ENCODE measurements at places on chromosomes 6 and 20. TPM values are rescaled to one million over a fixed set of nuclear protein-coding genes. Genes with fewer than 3 reads are reported as not detected.

Gene OR11A1
- not detected for total RNA-seq

Gene MYLK2
- not detected for total RNA-seq

- DNase-seq = no peak
Observed at GRCh38 chr20:1424336-1424735, 31.5 kb upstream of the FKBP1A start.

- no peak for DNase-seq
Observed at GRCh38 chr6:21219241-21219640, 374.3 kb upstream of the SOX4 start.

DNA sequence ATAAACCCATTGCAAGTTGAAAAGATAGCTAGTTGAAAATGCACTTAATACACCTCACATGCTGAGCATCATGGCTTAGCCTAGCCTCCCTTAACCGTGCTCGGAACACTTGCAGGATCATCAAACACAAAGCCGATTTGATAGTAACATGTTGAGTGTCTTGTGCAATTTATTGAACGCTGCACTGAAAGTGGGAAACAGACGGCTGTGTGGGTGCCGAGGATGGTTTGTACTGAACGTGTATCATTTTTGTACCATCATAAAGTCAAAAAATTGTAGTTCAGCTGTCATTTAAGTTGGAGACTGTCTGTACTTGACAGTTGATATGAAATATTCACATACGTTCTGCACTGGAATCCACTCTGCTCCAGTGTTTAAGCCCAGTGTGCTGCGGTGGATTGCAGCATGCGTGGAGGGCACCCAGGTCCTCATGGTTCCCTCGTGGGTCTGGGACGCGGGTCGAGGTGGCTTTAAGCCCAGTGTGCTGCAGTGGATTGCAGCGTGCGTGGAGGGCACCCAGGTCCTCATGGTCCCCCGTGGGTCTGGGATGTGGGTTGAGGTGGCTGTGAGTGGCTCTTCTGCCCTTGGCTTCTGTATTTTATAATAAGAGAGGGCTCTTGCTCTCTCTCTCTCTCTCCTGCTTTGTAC is 77.0 kb downstream of the CDH4 start:
- no peak for DNase-seq

DNA sequence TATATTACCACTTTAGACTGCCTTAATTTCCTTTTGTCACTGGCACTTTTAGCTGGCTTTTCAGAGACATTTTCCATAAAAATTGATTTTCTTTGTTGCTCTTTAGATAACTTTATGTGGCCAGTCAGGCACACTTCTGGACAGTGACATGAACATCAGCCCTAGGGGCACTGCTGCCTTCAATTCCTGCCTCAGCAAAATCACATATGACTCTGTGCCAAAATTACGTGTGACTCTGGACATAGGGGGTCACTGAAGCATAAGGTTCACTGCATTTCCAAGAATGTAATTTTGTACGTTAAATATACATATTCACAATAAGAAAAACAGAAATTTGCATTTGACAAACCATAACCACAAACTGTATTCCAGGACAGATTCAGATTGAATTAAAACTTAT is 66.5 kb downstream of the ESF1 start:
- no peak for DNase-seq

DNA sequence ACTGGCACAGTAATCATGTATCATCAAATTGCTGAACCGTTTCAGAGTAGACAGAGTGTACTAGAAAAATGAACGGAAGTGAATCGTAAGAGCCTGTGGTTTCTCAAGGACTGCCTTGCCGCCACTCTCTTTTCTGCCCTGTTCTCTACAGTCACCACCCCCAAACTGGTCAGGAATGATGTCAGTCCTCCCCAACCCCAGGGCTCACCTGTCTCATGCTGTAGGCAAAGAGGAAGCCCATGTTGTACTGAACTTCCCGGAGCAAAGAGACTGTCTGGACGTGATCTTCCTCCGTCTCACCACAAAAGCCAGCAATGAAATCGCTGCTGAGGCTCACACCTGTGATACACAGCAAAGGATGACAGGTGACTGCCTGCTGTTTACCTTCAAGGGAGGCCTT is 31.0 kb downstream of the CDK5RAP1 start:
- DNase-seq = peak; percentile 42

- no peak for DNase-seq
Observed at GRCh38 chr6:48611332-48611731, 500.3 kb upstream of the PTCHD4 start.

GRCh38 chr20:48626226-48626937 is 201.4 kb downstream of the PREX1 start:
- no peak for DNase-seq

GRCh38 chr6:34159844-34160243 is 14.0 kb upstream of the GRM4 start:
- DNase-seq = no peak

DNA sequence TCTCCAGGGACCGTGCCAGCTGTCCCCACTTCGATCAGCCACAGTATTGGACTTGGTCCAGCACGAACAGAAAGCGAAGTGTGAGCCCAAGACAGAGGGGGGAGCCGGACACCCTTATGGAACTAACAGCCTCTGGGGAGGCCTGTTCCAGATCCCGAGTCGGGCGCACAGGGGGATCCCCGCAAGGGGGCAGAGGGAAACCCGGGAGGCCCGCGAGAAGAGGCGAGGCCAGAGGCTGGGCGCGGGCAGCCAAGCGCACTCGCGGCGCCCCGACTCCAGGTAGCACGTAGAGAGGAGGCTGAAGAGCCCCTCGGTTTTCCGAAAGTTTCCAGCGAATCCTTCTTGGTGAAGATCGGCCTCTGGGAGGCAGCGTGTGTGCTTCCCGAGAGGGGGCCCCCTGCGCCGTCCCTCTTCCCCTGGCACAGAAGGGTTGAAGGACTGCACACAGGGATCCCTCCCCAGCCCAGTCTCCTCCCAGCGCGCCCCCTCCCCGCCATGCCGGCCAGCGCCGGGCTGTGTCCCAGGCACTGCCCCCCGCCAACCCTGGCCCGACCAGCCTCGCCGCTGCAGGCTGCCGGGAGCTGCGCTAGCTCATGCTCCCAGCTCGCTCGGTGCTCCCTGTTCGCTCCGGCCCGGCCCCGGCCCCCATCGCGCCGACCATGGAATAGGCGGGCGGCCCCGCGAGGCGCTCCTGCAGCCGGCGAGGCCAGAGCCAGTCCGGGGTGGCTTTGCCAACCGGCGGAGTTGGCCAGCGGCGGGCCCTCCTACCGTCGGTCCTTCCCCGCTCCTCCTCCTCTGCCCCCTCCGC is 577 bp upstream of the SLC24A3 start:
- DNase-seq = no peak

- no peak for DNase-seq
Observed at GRCh38 chr20:54085910-54086309, 15.5 kb upstream of the BCAS1 start.

DNA sequence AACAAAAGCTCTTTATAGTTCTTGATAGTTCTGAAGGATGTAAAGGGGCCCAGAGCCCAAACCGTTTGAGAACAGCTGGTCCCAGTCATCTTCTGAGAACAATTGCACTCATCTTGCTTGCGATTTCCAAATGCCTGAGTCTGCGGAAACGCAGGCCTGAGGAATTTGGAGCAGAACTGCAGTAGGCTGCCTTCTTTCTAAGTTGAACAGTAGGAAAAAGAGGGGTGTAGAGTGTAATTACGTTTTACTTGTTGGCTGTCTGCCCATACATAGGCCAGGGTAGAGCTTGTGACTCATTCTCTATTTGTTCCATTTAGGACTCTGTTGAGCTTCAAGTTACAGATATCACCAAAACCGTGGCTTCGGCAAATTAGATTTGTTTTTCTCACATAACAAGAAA is 42.0 kb upstream of the KIF16B start:
- DNase-seq = no peak
